ENCODE measurements at places on chromosomes 12 and 14.

GRCh38 chr12:59069516-59069915, 149.2 kb upstream of the LRIG3 start:
- DNase-seq, result no peak

DNA sequence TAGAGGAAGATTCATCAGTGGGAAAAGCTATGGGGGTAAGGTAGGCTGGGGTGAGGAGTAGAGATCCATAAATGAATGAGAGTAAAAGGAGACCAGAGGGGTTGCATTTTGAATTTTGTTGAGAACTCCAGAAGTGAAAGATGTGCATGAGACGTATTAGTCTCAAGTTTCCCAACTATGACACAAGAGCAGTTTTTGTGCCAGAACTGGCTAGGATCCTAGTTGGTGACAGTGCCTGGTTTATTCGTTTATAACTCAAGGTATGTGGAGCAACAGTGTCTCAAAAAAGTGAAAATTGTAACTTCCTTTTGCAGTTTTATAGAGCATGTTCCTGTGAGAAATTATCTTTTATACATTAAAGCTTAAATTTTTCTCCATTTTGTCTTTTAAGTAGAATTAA, 377.0 kb downstream of the NPAS3 start:
- DNase-seq, result no peak

DNA sequence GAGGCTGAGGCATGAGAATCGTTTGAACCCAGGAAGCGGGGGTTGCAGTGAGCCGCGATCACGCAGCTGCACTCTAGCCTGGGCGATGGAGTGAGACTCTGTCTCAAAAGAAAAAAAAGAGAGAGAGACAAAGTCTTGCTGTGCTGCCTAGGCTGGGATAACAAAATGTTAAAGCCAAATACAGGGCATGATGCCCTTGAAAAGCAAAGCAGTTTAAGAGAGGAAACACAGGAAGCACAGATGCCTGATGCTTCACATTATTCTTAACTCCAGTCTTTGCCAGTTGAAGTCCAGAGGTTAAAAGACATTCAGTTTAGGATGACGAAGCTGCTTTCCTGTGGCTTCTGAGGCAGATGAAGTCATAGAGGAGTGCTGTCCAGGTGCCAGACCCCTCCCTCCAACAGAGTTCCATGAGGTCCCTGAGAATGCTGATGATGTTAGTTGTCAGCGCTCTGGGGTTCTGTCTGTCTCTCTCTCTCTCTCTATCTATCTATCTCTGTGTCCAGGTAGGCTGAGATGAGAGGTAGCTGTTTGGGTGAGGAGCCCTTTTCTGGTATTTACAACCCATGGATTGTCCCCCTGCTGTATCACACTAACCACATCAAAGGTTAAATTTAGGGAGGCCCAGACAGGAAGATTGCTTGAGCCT, 4.9 kb upstream of the MRPL52 start:
- peak; percentile 96 for DNase-seq

GRCh38 chr12:55694651-55695050, 13.1 kb downstream of the ITGA7 start:
- no peak for DNase-seq

- no peak for DNase-seq
These were observed 194.1 kb upstream of the RASSF8 start for GRCh38 chr12:25764409-25764808.

All from islet precursor cell (in vitro differentiated cells).